ENCODE measurements at places on chromosomes 12 and 14.

DNA sequence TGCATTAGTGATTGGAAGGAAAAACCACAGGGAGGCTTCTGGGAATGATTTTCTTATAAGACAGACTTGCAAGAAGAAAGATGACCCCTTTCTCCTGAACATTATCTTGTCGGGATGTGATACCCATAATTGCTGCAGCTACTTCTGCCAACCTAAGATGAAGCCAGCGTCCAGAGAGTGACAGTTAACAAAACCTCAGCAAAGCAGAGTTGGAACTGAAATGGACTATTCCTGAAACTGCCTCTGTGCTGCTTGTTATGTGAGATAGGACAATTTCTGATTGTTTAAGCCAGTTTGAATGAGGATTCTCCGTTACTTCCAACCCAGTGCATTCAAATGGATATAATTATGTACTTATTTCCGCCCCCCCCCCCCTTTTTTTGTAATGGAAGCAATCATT, 204.5 kb downstream of the ERC1 start:
- no peak for DNase-seq

GRCh38 chr12:100154474-100155247, 12.0 kb upstream of the BLTP3B start:
- peak; percentile 75 for DNase-seq

GRCh38 chr14:71321574-71322315, 414.5 kb downstream of the PCNX1 start:
- peak; percentile 67 for DNase-seq

- no peak for DNase-seq
These were observed 44.9 kb upstream of the RIC8B start for GRCh38 chr12:106729611-106730010.

GRCh38 chr12:124550123-124551089, 17.0 kb downstream of the NCOR2 start:
- DNase-seq = peak; percentile 71
